ENCODE measurements at places on chromosomes 3 and 15.

DNA sequence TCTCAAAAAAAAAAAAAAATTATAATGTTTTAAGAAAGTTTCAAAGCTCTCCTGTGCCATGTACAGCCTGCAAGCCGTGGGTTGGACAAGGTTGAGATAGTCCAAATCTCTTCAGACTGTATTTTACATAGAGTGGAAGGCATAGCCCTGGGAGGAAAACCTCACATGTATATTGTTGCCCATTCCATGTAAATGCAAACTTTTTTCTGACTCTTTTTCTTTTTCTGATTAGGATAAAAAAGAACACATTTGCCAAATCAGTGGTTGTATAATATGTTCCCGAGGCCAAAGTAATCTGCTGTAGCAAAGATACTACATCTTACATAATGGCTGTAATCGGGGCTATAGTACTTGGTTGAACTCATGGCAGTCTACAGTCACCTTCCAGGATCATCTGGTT is 35.7 kb upstream of the UBL7 start:
- no peak for DNase-seq

- DNase-seq: no peak
These were observed 724.9 kb downstream of the NSUN3 start for GRCh38 chr3:94787734-94788270.

- no peak for DNase-seq
These were observed 37.5 kb downstream of the TSPAN3 start for GRCh38 chr15:77033417-77033728.

DNA sequence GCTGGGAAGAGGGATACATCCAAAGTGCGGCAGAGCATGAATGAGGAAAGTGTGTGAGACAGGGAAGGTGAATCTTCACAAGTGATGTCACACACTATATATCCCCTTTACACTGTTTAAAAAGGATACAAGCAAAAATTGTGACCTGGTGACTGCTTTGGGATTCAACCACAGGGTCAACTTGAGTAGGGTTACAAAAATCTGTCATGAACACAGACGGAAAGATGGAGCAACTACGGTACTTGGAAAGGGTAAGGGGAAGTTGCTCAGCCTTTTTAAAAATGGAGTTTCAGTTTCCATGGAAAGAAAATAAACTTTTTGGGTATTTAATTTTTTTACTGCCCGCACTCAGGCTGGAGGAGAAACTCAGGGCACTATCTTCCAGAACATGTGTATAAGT is 60.3 kb downstream of the B3GNT5 start:
- no peak for DNase-seq

- no peak for DNase-seq
These were observed 41.9 kb downstream of the FMN1 start for GRCh38 chr15:33152502-33153109.

GRCh38 chr3:47890126-47890827 is 87.3 kb downstream of the DHX30 start:
- DNase-seq: no peak

GRCh38 chr3:50201573-50202315 is 3.3 kb upstream of the SLC38A3 start:
- no peak for DNase-seq

- DNase-seq: no peak
These were observed 327.3 kb upstream of the NR2F2 start for GRCh38 chr15:96002890-96003859.

- no peak for DNase-seq
These were observed 35.0 kb downstream of the BTLA start for GRCh38 chr3:112464264-112464663.

DNA sequence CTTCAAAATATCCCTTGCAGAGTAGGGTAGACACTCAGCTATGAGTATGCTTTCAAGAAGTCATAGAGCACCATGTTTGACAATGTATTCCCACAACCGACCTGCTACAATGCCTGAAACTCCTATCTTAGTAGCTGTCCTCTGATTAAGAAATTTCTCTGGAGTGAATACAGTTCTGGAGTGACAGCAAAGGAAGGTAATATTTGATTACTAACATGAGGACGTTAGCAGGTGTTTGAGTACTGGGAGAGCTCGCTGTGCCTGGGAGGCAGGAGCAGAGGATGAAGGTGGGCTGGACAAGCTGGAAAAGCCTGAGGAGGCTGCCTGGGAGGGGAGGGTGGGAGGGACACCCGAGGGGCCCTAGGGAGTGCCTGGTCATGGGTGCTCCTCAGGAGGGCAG is 42.9 kb downstream of the PARP15 start:
- DNase-seq: no peak

DNA sequence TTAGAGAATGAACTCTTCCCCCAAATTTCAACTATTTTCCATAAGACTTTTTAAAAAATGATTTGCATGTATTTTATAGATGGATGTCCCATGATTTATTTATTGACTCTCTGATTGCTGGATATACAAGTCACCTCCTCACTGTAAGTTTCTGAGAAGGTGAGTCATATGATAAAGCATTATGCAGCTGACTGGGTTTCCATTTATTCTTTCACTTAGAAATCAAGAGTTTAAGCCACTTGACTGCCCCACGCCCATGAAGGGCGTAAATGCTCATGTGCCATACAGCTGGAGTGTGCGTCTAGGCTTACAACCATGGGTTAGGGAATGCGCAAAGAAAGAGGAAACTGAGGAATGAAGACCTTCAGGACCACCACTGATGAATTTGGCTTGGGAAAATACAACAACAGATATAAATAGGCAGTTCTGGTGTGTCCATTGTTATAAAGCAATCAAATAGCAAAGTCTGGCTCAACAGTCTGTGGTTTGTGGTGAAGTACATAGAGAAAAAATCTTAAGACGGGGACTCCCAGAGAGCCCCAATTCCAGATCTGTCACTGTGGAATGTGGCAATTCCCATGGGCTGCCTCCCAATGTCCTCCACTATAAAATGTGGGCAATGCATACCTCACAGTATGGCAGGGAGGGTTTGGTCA is 20.3 kb downstream of the SLCO2A1 start:
- DNase-seq: no peak

DNA sequence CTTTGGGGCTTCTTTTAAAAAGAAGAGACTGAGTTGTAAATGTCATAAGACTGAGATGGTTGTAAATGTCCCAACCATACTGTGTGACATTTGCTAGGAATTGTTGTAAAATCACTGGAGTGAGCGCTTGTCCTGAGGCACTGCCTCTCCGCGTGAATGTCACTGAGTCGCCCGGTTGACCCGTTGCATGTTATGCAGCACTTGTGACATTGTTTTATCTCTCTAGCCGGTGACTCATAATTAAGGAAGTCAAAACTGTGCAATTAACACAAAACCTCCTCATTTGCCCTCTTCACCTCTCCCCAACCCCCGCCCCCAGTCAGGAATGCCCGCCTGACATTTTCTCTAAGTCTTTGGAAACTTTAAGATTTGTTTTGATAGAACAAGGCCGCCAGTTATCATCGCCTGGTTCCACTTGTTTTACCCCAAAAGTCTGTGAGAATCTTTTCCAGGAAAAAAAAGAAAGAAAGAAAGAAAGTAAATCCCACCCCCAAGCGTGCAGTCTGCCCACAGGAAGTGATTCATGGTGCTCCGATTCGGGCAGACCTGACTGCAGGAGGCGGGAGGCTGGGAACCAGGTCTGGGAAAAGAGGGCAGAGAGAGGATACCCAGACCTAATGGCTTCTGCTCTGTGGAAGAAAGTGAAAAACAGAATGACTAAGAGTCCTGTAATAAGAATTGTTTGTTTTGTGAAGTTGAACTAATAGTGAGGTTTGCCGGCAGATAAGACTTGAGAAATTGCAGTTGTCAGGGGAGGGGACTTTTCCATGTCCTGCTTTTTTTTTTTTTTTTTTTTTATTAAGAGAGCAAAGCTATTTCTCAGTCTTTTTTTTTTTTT is 84.8 kb downstream of the SMAD3 start:
- no peak for DNase-seq

- DNase-seq: no peak
These were observed 180.7 kb downstream of the SLCO3A1 start for GRCh38 chr15:92034227-92034626.

GRCh38 chr3:94525043-94525442 is 462.2 kb downstream of the NSUN3 start:
- no peak for DNase-seq

DNA sequence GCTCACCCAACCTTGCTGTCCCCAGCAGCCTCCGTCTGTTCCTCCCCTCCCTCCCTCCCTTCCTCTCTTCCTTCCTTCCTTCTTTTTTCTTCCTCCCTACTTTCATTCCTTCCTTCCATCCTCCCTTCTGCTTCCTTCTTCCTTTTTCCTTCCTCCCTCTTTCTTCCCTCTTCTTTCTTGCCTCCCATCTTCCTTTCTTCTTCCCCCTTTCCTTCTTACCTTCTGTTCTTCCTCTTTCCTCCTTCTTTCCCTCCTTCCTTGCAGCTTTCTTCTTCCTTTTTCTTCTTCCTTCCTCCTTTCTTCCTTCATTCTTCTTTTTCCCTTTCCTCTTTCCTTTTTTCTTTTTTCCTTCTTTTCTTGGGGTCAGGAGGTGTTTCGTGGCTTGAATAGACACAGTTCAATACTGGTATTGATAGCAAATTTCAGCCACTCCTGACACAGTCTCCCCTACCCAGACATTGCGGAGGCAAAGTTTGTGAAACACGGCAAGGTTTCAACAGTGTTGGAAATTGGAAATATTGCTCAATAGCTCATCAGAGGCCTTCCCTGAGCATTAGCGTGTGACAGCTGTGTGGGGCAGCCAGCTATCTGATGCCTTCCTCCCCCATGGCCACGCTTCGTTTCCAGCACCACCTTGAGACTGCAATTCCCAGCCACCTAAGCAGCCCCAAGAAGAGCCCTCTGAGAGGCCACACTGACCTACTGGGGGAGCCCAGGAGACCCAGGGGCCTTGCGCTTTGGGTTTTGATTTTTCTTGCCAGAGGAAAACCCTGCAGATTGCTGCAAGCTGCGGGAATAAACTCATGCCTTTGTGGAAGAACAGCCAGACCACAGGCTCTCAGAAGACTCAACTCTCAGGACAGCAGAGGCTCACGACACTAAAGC is 82.2 kb downstream of the KLF15 start:
- no peak for DNase-seq
